Activated CD8-positive, alpha-beta T cell treated with anti-CD3 and anti-CD28 coated beads, Interleukin-2, amount 10 ng/mL, durations not matched to agents 7 days and 5 days (primary cell): ENCODE measurements at places on chromosomes 16 and 17. TPM values are rescaled to one million over a fixed set of nuclear protein-coding genes. Genes with fewer than 3 reads are reported as not detected.

DNA sequence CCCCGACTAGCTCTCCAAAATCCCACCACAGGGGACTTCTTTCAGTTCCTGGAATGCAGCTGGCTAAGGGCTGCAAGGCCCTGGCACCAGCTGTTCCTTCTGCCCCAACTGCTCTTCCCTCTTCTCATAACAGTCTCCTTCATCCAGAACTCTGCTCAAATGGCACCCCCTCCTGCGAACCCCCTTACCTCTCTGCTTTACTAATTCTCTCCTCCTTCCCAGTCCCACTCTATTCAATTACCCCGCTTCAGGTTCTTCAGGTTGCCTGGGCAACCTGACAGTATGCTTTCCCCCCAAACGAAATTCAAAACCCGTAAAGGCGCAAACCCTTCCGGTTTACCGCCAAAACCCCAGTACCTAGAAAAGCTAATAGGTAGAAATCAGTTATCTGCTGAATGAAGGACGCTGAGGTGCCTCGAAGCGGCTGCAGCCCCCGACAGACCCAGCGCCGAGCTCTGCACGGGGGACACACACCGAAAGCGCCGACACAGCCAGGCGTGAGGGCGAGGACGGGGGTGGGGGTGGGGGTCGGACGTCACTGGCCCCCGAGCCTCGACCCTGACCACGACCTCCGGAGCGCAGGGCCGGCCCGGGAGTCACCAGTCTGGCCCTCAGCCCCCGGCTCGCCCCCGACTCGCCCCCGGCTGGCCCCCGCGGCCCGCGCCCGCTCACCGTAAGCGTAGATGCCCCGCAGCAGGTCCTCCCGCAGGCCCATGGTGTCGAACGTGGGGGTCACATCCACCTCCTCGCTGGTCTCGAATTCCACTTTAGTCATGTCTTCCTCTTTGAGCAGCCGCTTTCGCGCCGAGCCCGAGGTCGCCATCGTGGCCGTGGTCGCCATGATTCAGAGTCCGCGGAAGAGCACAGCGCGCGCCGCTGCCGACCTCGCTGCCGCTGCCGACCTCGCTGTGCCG lies 550 bp downstream of the EIF4A3 start:
- peak overlapping the region; percentile 97 for H3K27ac ChIP-seq
- peak; percentile 60 for DNase-seq
- H3K4me3 ChIP-seq: peak overlapping the region; percentile 91
- H3K36me3 ChIP-seq: peaks cover 54% of the 10 kb centered on the region

DNA sequence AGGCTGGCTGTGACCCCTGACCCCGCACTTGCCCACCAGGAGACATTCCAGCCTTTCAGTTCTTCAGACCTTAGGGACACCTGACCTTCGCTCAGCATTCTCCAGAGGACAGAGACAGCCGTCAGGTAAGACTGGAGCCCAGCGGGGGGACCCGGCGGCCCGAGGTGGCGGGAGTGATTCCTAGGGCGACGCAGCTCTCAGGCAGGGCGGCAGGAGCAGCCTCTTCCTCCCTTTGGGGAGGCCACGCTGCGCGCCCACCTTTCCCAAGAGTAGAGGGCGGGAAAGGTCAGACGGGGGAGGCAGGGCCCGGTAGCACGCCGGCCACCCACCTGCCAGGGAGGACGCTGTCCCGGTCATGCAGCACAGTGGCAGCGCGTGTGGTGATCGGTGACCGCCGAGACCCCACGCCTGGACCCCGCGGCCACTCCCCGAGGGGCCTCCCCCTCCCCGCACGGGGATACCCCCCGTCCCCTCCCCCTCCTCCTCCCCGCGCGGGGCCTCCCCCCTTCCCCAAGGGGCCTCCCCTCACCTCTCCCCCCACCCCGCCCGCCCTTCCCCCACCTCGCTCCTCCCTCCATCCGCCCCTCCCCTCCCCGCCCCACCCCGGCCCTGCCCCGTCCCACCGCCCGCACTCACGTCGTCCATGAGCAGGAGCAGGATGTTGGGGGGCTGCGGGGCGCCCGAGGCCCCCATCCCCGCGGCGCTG lies 472 bp downstream of the GALNS start:
- peak; percentile 23 for DNase-seq
- no peaks in the 10 kb centered on the region for H3K27me3 ChIP-seq
- H3K4me3 ChIP-seq: peak overlapping the region; percentile 97
- peaks cover 28% of the 10 kb centered on the region for H3K4me1 ChIP-seq

GRCh38 chr16:66483689-66484452 lies 56.8 kb downstream of the BEAN1 start:
- no peaks in the 10 kb centered on the region for H3K27me3 ChIP-seq
- H3K4me1 ChIP-seq: peaks cover 38% of the 10 kb centered on the region
- peak; percentile 83 for DNase-seq
- H3K36me3 ChIP-seq: no peaks in the 10 kb centered on the region
- no peak overlapping the region for H3K4me3 ChIP-seq

DNA sequence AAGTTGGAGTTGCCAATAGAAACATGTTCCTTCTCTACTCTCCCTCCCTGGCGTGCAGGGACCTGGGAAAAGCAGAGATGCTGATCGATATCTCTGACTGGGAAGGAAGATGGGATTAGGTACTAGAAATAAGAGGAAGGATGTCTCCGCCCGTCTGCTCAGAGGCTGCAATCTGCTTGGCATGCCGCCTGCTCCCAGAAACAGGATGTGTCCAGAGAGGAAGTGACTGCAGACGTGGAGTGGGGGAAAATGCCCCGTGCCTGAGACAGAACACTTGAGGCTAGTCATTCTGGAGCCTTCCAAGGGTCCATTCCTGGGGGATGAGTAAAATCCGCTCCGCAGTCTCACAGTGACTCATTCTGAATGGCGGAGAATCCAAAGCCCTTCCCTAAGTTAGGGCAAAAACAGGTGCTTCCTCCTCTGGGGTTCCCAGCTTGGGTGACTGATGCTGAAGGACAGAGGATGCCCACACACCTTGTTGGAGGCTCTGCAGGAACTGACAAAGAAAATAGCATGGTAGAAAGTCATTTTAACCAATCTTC lies 45.0 kb upstream of the SMURF2 start:
- DNase-seq: no peak
- H3K36me3 ChIP-seq: peaks cover 2% of the 10 kb centered on the region
- H3K4me3 ChIP-seq: no peak overlapping the region

DNA sequence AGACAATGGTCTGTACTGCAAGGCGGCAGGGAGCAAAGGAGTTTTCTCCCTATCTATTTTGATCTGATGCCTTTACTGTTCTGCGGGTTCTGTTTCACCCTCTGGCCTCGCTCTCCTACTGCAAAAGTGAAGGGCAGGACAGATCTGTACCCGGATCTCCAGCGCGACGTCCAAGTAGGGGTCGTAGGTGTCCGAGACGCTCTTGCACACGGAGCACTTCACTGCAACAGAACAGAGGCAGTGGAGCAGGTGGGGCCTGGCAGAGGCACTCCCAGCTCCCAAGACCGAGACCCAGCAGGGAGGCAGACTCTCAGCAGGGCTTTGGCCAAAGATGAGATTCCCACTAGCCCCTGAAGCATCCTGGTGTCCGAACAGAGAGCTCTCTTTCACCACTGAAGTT lies 19.8 kb downstream of the USP36 start:
- no peak for DNase-seq
- H3K4me3 ChIP-seq: no peak overlapping the region
- H3K4me1 ChIP-seq: peaks cover 68% of the 10 kb centered on the region
- peaks cover 78% of the 10 kb centered on the region for H3K36me3 ChIP-seq
- H3K27ac ChIP-seq: peak overlapping the region; percentile 62

DNA sequence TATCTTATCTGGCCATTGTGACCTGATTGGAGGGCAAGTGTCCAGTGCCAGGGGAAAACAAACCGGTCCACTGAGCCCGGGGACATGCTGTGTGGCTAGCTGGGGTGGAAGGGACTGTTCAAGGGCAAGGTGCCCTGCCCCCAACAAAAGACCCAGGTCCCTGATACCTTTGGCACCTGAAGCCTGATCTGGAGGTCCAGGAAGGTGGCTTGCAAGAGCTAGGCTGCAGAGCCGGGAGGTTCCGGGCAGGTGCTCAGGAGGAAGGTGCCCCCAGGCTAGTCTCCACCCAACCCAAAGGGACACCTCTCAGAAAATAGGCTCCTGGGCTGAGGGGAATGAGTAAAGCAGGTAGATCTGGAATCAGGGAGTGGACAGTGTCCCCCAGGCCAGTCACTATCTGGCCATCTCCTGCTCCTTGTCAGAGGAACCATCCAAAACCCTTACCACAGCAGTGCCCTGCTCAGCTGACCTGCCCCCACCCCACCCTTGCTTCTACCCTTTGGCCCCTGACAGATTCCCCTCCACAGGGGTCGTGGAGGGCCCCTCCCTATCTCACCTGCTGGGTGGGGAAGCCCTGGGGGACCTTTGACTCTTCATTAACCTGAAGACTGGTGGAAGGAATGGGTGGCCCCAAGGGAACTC lies 6.2 kb downstream of the NAT9 start:
- peak overlapping the region; percentile 61 for H3K27ac ChIP-seq
- H3K36me3 ChIP-seq: peaks cover 70% of the 10 kb centered on the region
- no peak overlapping the region for H3K4me3 ChIP-seq
- no peaks in the 10 kb centered on the region for H3K27me3 ChIP-seq
- H3K4me1 ChIP-seq: peaks cover 40% of the 10 kb centered on the region

- no peak overlapping the region for H3K4me3 ChIP-seq
- no peak overlapping the region for H3K27ac ChIP-seq
- H3K27me3 ChIP-seq: no peaks in the 10 kb centered on the region
- DNase-seq: no peak
- no peaks in the 10 kb centered on the region for H3K36me3 ChIP-seq
- no peaks in the 10 kb centered on the region for H3K4me1 ChIP-seq
Observed at GRCh38 chr16:48075398-48075797, 80.4 kb downstream of the ABCC12 start.

DNA sequence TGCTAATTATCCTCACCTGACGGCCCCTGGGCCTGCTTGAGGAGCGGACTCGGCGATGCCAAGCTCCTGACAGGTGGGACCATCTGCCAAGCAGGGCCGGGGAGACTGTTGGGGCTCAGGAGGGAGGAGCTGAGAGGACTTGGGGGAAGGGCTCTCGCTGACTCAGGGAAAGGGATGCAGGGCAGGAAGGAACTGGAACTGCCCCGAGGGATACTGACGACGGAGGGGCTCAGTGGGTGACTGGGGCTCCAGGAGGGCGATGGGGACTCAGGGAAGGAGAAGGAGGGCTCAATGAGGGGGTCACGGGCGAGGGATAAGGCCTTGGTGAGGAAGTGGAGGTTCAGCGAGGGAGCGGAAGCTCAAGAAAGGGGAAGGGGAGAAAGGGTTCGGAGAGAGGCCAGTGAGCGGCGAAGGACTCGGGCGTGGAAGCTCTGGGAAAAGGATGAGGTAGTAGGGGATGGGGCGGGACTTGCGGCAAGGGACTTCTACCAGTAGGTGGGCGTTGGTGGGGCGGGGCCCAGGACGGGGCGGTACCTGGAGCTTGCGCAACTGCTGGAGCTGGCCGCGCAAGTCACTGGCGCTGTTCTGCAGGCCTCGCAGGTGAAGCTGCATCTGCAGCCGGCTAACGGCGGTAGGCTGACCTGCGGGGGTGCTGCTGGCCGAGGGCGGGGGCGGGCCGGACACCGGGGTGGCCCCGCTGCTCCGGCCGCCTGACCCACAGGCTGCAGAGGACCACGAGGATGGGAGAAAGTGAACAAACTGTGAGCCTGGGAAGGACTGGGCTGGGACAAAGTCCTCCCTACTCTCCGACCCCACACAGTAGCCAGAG lies 46.5 kb downstream of the SRCIN1 start:
- H3K4me3 ChIP-seq: peak overlapping the region; percentile 79
- DNase-seq: peak; percentile 90
- peaks cover 55% of the 10 kb centered on the region for H3K27me3 ChIP-seq
- no peaks in the 10 kb centered on the region for H3K36me3 ChIP-seq
- no peak overlapping the region for H3K27ac ChIP-seq

- peaks cover 8% of the 10 kb centered on the region for H3K27me3 ChIP-seq
- no peak for DNase-seq
- H3K4me3 ChIP-seq: no peak overlapping the region
- H3K4me1 ChIP-seq: no peaks in the 10 kb centered on the region
- no peak overlapping the region for H3K27ac ChIP-seq
Observed at GRCh38 chr17:50807009-50807408, 28.4 kb upstream of the WFIKKN2 start.

GRCh38 chr16:72895951-72896350 lies 152.0 kb downstream of the ZFHX3 start:
- no peak overlapping the region for H3K4me3 ChIP-seq
- no peak for DNase-seq
- H3K36me3 ChIP-seq: no peaks in the 10 kb centered on the region
- H3K4me1 ChIP-seq: peaks cover 2% of the 10 kb centered on the region

GRCh38 chr17:65297916-65298315 lies 160.7 kb downstream of the RGS9 start:
- H3K4me1 ChIP-seq: peaks cover 8% of the 10 kb centered on the region
- no peaks in the 10 kb centered on the region for H3K36me3 ChIP-seq
- H3K4me3 ChIP-seq: no peak overlapping the region
- DNase-seq: no peak
- peaks cover 11% of the 10 kb centered on the region for H3K27me3 ChIP-seq

GRCh38 chr17:59420901-59421300 lies 89.4 kb downstream of the YPEL2 start:
- DNase-seq: no peak
- H3K27ac ChIP-seq: peak overlapping the region; percentile 27
- no peak overlapping the region for H3K4me3 ChIP-seq
- H3K36me3 ChIP-seq: no peaks in the 10 kb centered on the region
- H3K27me3 ChIP-seq: no peaks in the 10 kb centered on the region
- peaks cover 24% of the 10 kb centered on the region for H3K4me1 ChIP-seq

DNA sequence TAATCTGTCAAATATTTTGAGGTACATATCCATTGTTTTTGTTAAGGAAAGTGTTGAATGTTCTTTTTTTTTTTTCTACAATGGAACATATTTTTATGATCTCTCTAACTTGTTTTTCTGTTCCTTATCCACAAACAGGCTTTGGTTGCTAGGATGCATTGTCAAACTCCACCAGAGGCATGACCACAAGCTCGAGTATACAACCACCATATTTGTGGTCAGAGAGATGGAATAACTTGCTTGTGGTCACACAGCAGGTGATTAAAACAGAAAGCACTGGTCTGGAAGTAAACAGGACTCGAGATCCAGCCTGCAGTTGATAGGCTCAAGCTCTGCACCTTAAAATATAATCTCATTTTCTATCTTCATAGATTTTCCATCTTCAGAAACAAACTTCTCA lies 105.8 kb upstream of the ADAMTS18 start:
- H3K4me1 ChIP-seq: no peaks in the 10 kb centered on the region
- no peak overlapping the region for H3K4me3 ChIP-seq
- no peaks in the 10 kb centered on the region for H3K27me3 ChIP-seq

GRCh38 chr16:31260136-31260931 lies 559 bp downstream of the ITGAM start:
- peaks cover 11% of the 10 kb centered on the region for H3K27me3 ChIP-seq
- DNase-seq: no peak

DNA sequence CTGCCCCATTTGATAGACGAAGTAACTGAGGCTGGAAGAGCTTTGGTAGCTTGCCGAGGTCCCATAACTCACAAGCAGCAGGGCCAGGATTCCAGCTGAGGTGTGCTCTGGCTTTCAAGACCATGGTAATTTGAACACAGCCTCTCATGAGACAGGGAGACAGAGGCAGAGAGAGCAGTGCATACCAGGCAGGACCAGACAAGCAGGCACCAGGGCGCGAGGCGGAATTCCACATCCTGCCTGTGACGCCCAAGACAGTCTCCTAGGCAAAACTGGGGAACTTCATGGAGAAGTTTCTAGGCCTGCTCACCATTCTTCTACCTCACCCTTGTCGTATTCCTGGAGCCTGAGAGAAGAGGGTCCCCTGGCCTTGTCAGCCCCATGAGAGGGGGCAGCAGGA lies 19.2 kb downstream of the SDK2 start:
- peaks cover 8% of the 10 kb centered on the region for H3K27me3 ChIP-seq
- peaks cover 16% of the 10 kb centered on the region for H3K4me1 ChIP-seq
- H3K36me3 ChIP-seq: no peaks in the 10 kb centered on the region
- no peak overlapping the region for H3K4me3 ChIP-seq
- no peak for DNase-seq
- no peak overlapping the region for H3K27ac ChIP-seq

- no peaks in the 10 kb centered on the region for H3K27me3 ChIP-seq
- no peak overlapping the region for H3K4me3 ChIP-seq
- no peak overlapping the region for H3K27ac ChIP-seq
Observed at GRCh38 chr16:3861808-3862451, 18.6 kb downstream of the CREBBP start.

The GLTPD2 gene
- not detected for total RNA-seq

The HSPB9 gene
- total RNA-seq: 0.29 TPM

The MSLN gene
- total RNA-seq: not detected
